ENCODE measurements at places on chromosomes 7 and 10. TPM values are rescaled to one million over a fixed set of nuclear protein-coding genes. Genes with fewer than 3 reads are reported as not detected.

DNA sequence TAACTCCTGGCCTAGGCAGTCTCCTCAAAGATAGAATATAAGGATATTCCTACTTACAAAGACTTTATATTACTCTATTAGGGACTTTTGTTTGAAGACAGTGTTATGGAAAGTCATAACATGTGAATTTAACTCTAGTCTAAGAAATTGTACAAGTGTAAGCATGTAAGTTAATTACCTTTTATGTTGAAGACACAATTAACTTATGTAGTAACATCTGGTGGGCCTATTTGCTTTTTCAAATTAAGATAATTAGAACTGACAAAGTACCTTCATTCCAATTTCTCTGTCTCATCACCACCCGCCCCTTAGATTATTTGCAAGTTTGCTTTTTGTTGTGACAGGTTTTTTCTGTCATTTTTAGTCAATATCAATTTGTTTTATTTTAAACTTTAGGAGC, 126.0 kb upstream of the THSD7A start:
- no peak for DNase-seq

DNA sequence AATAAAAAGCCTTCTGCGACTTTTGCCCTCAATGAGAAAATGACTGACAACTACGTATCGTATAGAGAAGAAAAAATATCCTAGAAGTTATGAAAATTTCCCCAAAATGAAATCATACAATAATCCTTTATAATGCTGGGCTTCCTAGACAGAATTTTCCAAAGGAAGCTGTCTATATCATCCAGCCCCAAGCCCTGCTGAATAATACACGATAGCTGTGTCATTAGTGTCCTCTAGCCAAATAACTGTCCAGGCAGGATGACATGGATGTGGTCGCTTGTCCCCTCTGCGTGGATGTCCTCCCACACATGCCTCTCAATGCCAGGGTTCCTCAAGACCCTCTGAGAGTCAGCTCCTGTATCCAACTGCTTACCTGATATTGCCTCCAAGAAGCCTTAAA, 61.7 kb upstream of the ECHDC3 start:
- DNase-seq: no peak

PRPS1L1 gene
- not detected for polyA plus RNA-seq

GRCh38 chr7:42662862-42663261, 249.0 kb downstream of the C7orf25 start:
- no peak for DNase-seq

- no peak for DNase-seq
Observed at GRCh38 chr10:119340893-119341458, 133.6 kb downstream of the GRK5 start.

PRF1 gene
- polyA plus RNA-seq: 0.82 TPM

GBX1 gene
- 3.1 TPM for polyA plus RNA-seq

- no peak for DNase-seq
Observed at GRCh38 chr7:6636741-6637543, at the start of gene ZNF316. ZNF316 (plus strand) TSS chr7:6637318; CDS start chr7:6642410, 5,092 bp downstream.

ZCCHC24 gene
- polyA plus RNA-seq: 68.8 TPM

GRCh38 chr7:20223356-20223755, 6.2 kb upstream of the MACC1 start:
- DNase-seq: no peak

DNA sequence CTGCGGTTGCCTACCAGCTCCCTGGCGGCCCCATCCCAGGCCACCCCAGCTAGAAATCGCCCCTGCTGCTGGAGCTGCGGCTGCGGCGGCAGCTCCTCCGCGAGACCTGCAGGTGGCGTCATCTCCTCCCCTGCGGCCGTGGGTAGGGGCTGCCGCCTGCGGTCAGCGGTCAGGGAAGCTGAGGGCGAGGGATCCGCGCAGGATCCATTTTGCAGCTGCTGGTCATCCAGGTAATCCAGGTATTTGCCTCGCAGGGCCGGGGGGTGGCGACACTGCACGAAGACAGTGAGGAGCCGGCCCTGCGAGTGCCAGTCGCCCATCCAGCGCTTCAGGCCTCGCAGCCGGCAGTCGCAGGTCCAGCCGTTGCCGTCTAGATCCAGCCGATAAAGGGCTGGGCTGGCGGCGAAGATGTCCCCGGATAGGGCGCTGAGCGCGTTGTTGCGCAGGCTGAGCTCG, 1.5 kb downstream of the TRIL start:
- no peak for DNase-seq

DNA sequence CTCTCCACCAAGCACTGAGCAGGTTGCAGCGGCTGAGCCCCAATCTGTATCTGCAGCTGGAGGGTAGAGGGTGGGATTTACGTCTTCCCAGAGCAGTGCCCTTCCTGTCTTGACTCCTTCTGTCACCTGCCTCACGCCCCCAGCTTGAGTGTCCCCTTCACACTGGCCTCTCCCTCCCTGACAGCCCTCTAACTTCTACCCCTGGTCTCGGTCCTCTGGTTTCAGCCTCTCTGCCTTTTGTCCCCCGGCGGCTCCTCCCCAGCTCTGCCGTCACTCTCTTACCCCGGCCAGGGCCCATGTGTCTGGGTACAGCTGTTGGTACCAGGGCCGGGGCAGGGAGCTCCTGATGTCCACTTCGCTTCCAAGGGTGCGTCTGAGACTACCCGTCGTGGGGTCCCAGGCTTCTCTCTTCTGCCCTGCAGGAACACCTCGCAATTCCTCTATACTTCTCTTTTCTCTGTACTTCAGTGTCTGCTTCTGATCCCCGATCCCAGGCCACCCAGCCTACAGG, 654 bp downstream of the MUC3A start:
- DNase-seq: no peak

DNA sequence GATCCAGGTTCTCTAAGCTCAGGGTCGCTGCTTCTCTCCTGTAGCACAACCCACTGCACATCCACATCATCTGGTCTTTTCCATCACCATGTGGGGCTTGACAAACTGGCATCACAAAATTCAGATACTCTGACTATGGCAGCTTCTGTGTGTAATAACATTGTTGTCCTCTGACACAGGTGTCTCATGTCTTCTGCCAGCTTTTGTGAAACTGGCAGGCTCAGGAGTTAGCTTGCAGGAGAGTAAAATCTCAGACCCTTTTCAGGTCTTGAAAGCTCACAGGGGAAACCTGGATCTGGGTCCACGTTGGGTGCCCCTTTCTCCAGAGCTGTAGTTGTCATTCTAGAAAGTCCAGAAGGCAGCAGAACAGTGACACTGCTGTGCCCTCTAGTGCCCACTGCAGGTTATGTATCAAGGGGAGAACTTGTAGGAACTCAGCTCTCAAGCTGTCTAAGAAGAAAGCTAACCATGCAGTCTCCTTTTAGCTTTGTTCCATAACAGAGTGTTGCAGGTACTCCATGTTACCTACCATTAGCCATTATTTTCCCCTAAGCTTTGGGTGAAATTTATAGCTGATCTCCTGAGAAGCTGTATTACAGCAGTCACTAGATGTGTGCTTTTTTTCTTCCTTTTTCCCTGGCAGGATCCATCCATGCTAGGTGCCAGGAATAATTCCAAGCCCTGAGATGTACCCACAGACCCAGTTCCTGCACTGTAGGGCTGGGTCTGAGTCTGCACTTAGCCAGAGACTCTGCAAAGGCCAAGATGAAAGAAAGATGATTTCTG, 102.7 kb downstream of the ZNF248 start:
- DNase-seq: no peak

- DNase-seq: no peak
Observed at GRCh38 chr7:149794661-149795060, 21.3 kb upstream of the ZNF467 start.

KIAA1217 gene
- polyA plus RNA-seq: 36.0 TPM

DNA sequence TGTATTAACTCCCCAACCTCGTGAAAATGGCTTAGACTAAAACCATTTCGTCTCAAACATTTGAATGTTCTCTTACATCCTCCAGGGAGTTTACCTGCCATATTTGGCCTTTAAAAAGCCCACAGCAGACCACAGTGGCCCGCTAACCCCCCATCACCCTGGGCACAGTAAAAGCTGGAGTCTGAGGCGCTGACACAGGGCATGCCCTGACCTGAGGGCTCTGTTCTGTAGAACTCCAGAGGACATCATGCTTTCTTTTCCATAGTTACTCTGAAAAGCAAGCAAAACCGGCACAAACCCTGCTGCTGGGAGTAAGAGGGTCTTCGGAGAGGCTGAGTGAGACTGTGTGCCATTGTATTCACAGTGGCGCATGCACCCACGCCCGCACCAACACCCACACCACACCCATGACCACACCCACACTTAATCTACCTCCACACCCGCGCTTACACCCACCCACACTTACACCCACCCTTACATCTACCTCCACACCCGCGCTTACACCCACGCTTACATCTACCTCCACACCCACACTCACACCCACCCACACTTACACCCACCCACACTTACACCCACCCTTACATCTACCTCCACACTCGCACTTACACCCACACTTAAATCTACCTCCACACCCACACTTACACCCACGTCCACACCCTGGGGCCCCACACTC, 32.1 kb downstream of the LRRC27 start:
- DNase-seq: no peak

HOXA9 gene
- 25.7 TPM for polyA plus RNA-seq

CPA2 gene
- 0.49 TPM for polyA plus RNA-seq

DNA sequence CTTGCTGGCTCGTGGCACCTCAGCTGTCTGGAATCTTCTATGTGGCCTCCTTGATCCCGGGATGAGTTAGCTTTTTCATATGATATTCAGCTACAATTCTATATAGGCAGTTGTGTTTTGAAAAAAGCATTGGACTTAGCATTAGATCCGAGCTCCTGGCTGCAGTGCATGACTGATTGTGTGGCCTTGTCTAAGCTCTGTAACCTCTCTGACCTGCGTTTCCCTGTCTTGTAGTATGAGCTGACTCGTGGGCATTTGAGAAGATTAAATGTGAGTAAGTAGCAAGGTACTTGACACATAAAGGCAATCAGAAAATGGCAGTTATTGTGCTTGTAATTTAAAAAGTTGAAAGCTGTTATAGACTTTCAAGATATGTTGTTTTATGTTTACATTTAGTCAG, 85.9 kb downstream of the CCNY start:
- no peak for DNase-seq

CTAGE15 gene
- polyA plus RNA-seq: not detected

CRYGN gene
- polyA plus RNA-seq: not detected

GRCh38 chr7:1843271-1843861, 173.3 kb downstream of the ELFN1 start:
- no peak for DNase-seq

GRCh38 chr10:132631338-132631735, 93.8 kb downstream of the INPP5A start:
- DNase-seq: no peak

GRCh38 chr10:69913606-69914382, 112.1 kb downstream of the COL13A1 start:
- DNase-seq: no peak

DNA sequence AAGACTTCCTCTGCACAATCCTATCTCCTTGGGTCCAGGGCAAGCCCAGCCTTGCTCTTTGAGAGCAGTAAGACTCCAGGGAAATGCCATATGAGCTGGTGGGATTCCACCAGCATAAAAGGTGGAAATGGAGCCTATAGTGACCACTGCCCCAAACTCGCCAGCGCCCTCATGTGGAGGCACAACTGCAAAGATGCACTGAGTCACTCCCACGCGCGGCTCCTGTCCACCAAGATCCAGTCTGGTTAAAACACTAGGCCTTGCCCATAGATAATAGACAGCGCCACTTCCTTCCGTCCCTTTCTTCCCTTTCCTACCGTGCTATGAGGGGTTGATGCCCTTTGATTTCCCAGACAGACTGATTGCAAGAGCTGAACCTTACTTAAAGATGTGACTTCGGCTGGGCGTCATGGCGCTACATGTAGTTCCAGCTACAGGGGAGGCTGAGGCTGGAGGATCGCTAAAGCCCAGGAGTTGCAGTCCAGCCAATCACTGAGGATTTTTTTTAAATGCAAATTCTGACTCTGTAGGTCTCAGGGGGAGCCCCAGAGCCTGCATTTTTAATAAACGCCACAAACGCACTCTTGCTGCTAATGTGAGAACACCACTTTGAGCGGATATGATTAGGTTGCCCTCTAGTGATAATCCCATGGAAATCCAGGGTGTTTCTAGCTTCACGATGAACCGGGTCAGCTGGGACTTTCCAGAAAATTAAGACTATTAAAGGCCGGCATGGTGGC, 136.5 kb downstream of the EPC1 start:
- no peak for DNase-seq

DNA sequence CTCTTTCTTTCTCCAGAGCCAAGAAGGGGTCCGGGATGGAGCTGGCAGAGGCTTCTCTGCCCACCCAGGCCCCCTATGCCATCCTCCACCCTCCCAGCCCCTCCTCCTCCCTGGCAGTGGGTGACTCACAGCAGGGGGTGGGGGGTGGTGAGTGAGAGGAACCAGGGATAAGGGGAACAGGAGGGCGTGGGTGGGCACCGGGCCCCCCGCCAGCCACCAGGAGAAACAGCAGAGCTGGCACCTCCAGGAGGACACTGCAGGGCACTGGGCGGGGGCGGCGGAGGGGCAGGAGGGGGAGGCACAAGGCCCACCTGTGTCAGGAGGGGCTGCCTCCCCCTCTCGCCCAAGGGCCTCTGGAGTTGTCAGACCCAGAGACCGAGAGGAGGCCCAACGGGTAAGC, 56.0 kb downstream of the CAMK2B start:
- DNase-seq: no peak

DNA sequence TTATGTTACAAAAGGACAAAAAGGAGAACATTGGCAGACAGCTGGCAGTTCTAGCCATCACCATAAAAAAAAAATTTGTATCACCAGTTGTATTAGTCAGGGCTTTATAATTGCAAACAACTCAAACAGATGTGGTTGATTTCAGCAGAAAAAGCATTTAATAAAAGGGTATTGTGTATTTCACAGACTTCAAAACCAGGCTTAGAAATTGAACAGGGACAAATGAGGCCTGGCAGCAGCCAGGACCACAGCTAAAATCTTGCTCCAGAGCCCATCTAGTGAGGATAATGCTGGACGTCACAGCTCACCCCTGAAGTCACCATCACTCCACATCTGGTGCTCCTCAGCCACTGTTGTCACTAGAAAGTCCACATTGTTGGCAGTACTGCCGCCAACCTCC, 52.9 kb upstream of the CALD1 start:
- DNase-seq: no peak

VIPR2 gene
- 9.4 TPM for polyA plus RNA-seq

DNA sequence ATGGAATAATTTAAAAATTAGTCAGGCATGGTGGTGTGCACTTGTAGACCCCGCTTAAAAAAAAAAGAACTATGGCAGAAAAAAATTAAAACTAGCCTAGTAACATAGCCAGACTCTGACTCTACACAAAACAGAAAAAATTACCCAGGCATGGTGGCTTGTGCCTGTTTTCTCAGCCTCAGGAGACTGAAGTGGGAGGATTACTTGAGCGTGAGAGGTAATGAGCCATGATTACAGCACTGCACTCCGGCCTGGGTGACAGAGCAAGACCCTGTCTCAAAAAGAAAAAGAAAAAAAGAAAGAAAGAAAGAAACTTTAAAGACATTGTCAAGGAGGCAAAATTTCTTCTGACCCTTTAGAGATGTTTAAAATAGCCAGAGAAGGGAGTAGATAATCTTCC, 109.0 kb upstream of the TMEM106B start:
- DNase-seq: no peak

FAM25G gene
- polyA plus RNA-seq: not detected
